Chondrocyte (in vitro differentiated cells): ENCODE measurements at places on chromosomes 1 and 21. TPM values are rescaled to one million over a fixed set of nuclear protein-coding genes. Genes with fewer than 3 reads are reported as not detected.

GRCh38 chr1:86477682-86478081 lies 9.0 kb downstream of the CLCA1 start:
- H3K27ac ChIP-seq: no peak overlapping the region
- H3K4me1 ChIP-seq: no peaks in the 10 kb centered on the region
- no peak for DNase-seq

DNA sequence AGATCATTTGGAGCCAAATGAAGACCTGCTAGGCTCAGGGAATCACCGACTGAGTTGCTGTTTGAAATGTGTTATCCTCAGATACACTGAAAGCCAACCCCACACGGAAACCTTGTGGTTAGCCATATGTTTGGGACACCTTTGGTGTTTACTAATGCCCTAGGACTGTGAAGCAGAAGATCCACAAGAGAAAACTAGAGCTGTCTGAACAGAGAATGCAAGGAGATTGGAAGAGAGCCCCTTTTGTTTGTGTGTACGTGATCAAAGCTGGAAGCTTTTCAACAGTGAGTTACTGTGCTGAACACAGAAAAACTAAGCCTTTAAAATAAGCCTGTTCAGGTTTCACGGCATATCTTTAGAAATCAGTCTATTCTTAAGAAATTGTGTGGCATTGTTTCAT lies 908.2 kb upstream of the ADGRL2 start:
- H3K4me1 ChIP-seq: peaks cover 46% of the 10 kb centered on the region
- H3K27ac ChIP-seq: peak overlapping the region; percentile 93
- H3K27me3 ChIP-seq: no peaks in the 10 kb centered on the region
- DNase-seq: no peak
- H3K4me3 ChIP-seq: peak overlapping the region; percentile 46

DNA sequence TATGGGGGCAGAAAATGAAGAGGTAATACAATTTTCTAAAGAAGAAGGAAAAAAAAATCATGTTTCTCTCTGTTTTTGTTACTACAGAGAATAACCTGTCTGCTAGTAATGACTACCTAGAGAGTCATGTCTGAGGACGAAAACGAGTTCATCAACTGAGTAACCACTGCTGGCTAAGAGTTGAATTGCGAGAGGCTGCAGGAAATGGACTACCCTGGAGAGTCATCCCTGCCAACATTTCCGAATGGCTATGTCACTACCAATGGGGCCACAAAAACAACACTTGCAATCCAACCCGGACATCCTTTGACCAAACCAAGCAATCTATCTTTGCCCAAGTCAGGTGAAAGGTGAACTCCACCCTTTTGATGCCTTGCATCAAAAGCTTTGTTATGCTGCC lies 120.6 kb downstream of the FCRL5 start:
- H3K36me3 ChIP-seq: no peaks in the 10 kb centered on the region
- no peak for DNase-seq
- H3K4me1 ChIP-seq: no peaks in the 10 kb centered on the region
- no peak overlapping the region for H3K4me3 ChIP-seq
- H3K27ac ChIP-seq: no peak overlapping the region

DNA sequence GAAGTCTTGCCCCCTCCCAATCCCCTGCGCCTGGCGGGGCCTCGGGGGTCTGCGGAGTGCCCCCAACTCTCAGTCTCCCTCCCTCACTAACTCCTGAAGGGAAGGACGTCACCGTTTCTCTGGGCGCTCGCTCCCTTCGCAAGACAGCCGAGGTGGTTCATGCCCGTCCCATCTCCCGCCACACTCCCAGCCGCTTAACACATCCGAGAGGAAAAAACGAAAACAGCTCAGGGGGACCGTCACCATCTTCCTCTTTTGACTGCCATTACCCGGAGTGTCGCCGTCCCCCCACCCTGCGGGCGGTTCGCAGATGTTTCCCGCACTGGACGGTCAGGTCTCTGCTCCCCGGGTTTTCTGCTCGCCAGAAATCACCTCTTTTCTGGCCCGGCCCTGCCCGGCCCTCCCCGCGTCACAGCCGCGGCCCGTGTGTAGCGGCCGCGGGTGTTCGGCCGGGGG lies 532 bp downstream of the ERO1B start:
- peaks cover 29% of the 10 kb centered on the region for H3K27me3 ChIP-seq
- peak overlapping the region; percentile 85 for H3K4me3 ChIP-seq
- no peak overlapping the region for H3K27ac ChIP-seq
- no peak for DNase-seq

DNA sequence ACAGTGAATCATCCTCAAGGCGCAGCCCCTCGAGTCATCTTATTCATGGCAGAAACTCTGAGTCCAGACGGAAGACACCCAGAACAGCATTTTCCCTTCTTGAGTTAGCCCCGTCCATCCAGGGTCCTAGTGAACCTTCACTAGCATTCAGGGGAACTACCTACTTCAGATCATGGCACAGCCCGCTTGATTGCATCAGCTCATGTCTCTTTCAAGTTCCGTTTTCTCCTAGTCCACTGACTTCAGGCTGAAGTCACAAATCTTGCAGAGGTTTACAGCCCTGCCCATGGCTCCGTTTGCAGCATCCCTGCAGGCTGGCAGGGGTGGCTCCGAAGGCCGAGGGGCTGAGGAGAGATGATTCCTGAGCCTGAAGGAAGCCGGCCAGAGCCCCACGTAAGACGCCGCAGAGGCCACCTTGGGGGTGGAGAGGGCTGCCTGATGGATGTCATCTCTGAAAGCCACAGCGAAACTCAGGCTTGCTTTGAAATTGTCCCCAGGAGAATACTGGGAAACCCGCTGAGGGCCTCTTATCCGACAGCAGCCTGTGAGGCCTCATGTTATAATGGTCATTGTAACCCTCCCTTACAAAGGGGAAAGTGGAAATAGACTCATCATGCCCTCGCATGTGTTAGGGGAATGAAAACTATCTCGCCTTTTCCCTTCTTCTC lies 310.2 kb upstream of the AJAP1 start:
- H3K4me1 ChIP-seq: no peaks in the 10 kb centered on the region
- H3K36me3 ChIP-seq: no peaks in the 10 kb centered on the region
- H3K27me3 ChIP-seq: no peaks in the 10 kb centered on the region
- no peak overlapping the region for H3K4me3 ChIP-seq

DNA sequence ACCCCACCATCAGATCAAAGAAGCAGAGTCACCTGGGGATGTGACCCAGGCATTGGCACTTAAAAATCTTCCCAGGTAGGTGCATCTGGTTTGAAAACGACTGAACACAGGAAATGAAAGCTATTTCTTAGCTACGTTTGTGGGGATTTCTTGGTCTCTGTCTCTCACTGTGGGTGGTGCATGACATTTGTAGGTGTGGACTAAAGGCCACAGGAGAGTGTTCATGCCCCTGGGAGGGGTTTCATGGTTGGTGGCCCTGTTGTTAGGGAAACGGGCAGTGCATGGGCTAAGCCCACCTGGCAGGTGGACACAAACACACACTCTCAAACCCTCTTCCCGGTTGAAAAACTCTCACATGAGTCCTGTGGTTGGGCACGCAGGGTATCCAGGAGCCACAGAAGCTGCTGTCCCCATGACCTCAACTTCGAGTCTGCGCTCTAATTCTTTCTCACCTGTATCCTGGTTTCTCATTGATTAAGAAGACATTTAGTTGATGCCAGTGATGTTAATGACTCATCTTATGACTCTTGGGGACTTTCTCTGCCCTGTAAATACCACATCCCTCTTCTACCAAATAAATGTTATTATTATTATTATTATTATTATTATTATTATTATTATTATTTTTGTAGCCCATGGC lies 119.4 kb downstream of the MRPS6 start:
- no peaks in the 10 kb centered on the region for H3K27me3 ChIP-seq
- H3K4me1 ChIP-seq: no peaks in the 10 kb centered on the region
- no peak overlapping the region for H3K4me3 ChIP-seq
- H3K27ac ChIP-seq: no peak overlapping the region
- peaks cover 1% of the 10 kb centered on the region for H3K36me3 ChIP-seq
- no peak for DNase-seq

GRCh38 chr1:163201906-163202305 lies 810 bp downstream of the RGS5 start:
- no peaks in the 10 kb centered on the region for H3K36me3 ChIP-seq
- peak overlapping the region; percentile 69 for H3K4me3 ChIP-seq
- peaks cover 67% of the 10 kb centered on the region for H3K4me1 ChIP-seq
- no peak for DNase-seq
- H3K27ac ChIP-seq: peak overlapping the region; percentile 89
- H3K27me3 ChIP-seq: no peaks in the 10 kb centered on the region

- H3K4me1 ChIP-seq: peaks cover 57% of the 10 kb centered on the region
- no peak overlapping the region for H3K4me3 ChIP-seq
- H3K27ac ChIP-seq: peak overlapping the region; percentile 96
- no peaks in the 10 kb centered on the region for H3K27me3 ChIP-seq
- DNase-seq: no peak
Observed at GRCh38 chr1:94044290-94044790, 76.6 kb downstream of the ABCA4 start.

GRCh38 chr21:45294509-45295291 lies 7.0 kb upstream of the POFUT2 start:
- peaks cover 3% of the 10 kb centered on the region for H3K36me3 ChIP-seq
- H3K27me3 ChIP-seq: no peaks in the 10 kb centered on the region
- H3K27ac ChIP-seq: peak overlapping the region; percentile 99
- DNase-seq: peak; percentile 93
- peak overlapping the region; percentile 62 for H3K4me3 ChIP-seq

GJA4 gene
- 0.87 to 11.6 TPM (median 10.7 TPM) in 3 replicates for total RNA-seq

NHLH1 gene
- total RNA-seq: 0.17 to 0.18 TPM in 2 of 3 replicates, not detected in the other

NHLH2 gene
- not detected in 3 replicates for total RNA-seq
